ENCODE measurements at places on chromosomes 2 and 18.
A peak's percentile ranks its signal among the peaks of the same experiment; 100 is the strongest.

- DNase-seq, result no peak
These were observed 49.4 kb downstream of the PDE1A start for GRCh38 chr2:182377467-182377866.

GRCh38 chr2:119464981-119465380, 33.3 kb downstream of the TMEM37 start:
- DNase-seq, result no peak

GRCh38 chr2:22027345-22028005, 903.7 kb downstream of the TDRD15 start:
- DNase-seq, result no peak

GRCh38 chr2:66387016-66387753, 47.7 kb upstream of the MEIS1 start:
- DNase-seq, result no peak

GRCh38 chr2:239278941-239279365, 121.9 kb downstream of the HDAC4 start:
- DNase-seq, result peak; percentile 49

DNA sequence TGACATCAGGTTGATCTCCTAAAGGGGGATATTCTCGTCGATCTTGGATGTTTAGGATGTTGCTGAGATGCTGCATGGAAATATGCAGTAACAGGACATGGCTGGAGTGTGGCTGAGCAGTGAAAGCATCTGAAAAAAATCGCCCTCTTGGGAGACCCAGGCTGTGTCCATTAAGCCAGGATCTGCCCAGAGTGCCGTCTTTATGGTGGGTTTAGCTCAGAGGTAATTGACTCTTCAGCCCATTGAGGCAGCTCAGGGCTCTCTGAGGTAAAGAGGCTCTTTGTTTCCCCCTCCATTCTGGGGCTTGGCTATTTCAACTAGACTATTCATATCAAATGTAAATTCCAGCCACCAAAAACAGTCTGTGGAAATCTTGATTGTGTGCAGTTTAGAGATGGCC, 26.5 kb downstream of the OSBPL6 start:
- no peak for DNase-seq

GRCh38 chr2:190303647-190304046, 16.0 kb downstream of the HIBCH start:
- DNase-seq, result no peak

DNA sequence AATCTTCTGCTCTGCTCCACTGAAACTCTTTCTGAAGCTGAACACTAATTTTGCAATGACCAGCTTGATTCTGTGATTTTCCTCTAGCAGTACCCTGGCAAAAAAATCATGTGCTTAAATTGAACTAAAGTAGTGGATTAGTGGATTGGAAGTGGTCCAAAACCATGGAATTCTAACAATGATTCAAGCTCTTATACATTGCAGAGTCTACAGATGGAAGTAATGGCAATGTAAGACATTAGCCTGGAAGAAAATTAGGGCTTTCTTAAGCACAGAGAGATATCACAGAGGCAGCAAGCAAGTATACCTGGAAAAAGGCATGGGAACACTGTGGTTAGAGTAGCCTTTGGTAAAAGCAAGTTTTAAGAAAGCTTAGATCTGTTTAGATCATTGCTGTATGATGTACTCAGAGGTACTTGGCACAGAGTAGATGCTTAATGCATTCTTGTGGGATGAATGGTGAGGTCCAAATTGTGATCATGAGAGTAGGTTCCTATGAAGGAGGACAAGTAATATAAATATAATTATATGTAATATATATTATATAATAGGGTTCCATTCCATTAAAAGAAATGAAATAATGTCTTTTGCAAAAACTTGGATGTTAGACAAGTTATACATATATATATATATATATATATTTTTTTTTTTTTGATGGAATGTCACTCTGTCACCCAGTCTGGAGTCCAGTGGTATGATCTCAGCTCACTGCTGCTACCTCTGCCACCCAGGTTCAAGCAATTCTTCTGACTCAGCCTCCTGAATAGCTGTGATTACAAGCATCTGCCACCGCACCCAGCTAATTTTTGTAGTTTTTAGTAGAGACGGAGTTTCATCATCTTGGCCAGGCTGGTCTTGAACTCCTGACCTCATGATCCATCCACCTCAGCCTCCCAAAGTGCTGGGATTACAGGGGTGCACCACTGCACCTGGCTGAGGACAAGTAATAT, 172.2 kb upstream of the SCN7A start:
- DNase-seq, result peak; percentile 88

- no peak for DNase-seq
These were observed 56.1 kb downstream of the CIB4 start for GRCh38 chr2:26585100-26585499.

- DNase-seq, result no peak
These were observed 36.4 kb downstream of the TACR1 start for GRCh38 chr2:75162897-75163296.

DNA sequence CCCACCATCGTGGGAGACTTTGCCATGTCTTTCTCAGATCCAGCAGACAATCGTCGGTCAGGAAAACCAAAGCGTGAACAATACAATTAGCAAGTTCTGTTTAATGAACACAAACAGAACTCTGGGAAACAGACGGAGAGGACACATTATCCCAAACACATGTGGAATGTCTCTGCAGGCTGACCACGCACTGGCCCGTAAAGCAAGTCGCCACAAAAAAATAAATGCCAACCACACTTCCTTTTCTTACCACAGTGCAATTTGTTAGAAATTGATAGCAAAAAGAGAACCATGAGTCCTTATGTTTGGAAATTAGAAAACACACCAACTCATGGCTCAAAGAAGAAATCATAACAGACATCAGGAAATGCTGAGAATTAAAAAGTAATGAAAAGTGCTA, 210.9 kb downstream of the TWIST2 start:
- peak; percentile 14 for DNase-seq

DNA sequence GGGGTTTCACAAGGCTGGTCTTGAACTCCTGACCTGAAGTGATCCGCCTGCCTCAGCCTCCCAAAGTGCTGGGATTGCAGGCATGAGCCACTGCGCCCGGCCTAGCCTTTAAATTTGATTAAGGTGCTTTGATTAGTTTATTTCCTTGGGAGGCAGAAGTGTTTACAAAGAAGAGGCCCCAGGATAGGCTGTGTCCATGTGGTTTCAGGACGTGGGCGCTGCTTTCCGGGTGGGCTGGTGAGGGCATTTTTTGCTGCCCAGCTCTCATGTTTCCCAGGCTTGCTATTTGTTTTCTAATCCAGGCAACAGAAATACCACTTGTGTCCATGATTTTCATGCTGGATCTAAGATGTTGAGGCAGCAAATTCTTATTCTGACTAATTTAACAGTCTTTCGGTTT, 124.2 kb downstream of the SH3RF3 start:
- DNase-seq, result peak; percentile 14

DNA sequence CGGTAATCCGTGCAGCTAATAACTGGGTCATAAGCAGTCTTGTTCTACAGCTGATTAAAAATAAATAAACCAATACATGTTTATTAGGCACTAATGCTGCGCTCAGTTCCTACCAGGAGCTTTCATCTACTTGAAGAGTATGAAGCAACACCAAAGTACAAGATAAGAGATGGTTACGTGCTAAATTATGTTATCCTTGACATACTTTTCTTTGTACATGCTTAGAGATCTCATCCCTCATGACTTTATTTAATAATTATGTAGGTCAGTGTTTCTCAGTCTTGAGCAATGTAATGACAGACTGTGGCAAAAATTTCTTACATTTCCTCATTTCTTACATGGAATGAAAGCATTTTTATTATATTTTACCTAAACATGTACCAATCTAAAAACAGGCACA, 54.6 kb upstream of the COBLL1 start:
- no peak for DNase-seq

GRCh38 chr2:6027066-6027465, 334.9 kb downstream of the SOX11 start:
- DNase-seq, result no peak

DNA sequence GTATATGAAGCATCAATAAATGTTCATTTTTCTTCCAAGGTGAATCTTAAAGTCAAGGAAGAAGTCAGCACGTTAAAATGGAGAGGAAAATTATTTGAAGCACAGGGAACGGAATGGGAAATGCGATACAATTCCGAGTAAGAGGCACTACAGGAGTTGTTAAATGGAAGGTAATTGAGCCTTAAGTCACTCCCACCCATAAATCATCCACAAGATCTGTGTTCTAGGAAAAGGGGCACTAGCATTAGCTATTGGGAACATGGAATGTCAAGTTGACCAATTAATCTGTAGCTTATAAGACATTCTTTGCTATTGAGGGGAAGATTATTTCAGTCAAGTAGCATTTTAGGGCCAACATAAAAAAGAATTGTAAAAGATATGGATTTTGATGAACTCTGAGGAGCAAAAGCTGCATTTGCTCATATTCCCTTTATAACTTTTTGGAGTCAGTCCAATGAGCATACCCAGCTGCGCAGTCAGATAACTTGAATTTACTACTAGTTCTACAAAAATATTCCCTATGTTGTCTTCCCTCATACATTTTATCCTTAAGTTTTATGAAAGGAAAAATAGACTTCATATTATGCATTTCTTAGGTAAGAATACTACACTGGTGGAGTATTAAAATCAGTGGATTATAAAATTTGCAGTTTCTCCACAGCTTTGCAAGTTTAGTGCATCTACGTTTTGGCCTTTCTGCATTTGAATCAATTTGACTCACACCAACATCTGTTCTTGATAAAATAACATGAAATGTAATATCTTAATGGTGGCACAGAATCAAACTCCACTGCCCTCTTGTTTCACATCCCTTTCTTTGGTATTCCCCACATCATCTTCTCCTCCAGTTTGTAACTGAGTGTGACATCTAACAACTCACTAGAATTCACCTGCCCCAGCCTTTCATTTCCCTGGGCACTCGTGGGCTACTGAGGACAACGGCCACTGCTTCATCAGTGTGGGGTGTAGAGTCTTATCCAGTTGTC, 95.6 kb downstream of the SP3 start:
- no peak for DNase-seq

GRCh38 chr2:105541189-105542050, 142.6 kb upstream of the FHL2 start:
- no peak for DNase-seq

GRCh38 chr2:109057686-109058085, 68.7 kb upstream of the EDAR start:
- DNase-seq, result no peak

- DNase-seq, result peak; percentile 20
These were observed 79.4 kb upstream of the TCF7L1 start for GRCh38 chr2:85053802-85054201.

GRCh38 chr18:9965711-9966624, 52.2 kb downstream of the VAPA start:
- peak; percentile 25 for DNase-seq

DNA sequence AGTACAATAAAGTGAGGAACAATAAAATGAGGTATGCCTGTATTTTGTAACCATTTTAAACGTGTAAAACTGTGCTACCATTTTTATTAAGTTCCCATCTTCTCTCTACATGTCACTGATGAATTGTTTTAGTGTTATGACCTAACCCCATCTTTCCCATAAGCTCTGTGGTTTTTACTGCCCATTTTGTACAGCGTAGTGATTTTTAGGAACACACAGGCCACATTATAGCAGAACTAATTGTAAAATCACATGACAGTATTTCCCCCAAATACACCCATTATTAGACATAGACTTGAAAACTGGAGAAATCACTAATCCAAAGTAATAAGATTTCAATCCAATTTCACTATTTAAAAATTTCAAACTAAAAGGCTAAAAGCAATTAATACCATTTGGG, 130.7 kb downstream of the TMEM247 start:
- DNase-seq, result no peak

DNA sequence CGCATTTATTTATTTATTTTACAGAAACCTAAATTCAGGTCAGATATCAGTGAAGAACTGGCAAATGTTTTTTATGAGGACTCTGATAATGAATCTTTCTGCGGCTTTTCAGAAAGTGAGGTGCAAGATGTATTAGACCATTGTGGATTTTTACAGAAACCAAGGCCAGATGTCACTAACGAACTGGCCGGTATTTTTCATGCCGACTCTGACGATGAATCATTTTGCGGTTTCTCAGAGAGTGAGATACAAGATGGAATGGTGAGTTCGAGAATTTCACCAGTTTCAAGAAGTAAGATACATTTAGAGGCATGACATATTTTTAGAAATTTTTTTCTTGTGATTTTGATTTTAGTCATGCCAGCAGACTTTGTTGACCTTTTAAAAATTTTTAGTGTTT, 4.6 kb downstream of the CDCA7 start:
- DNase-seq, result no peak

- DNase-seq, result no peak
These were observed 15.2 kb upstream of the TMBIM1 start for GRCh38 chr2:218307415-218308090.

GRCh38 chr2:39243469-39244123, at the start of gene CDKL4:
Gene CDKL4 (minus strand): TSS chr2:39243970.
- no peak for DNase-seq

- no peak for DNase-seq
These were observed 64.3 kb downstream of the HNMT start for GRCh38 chr2:138028538-138028937.

GRCh38 chr2:200255549-200255948, 50.9 kb upstream of the SPATS2L start:
- DNase-seq, result no peak

DNA sequence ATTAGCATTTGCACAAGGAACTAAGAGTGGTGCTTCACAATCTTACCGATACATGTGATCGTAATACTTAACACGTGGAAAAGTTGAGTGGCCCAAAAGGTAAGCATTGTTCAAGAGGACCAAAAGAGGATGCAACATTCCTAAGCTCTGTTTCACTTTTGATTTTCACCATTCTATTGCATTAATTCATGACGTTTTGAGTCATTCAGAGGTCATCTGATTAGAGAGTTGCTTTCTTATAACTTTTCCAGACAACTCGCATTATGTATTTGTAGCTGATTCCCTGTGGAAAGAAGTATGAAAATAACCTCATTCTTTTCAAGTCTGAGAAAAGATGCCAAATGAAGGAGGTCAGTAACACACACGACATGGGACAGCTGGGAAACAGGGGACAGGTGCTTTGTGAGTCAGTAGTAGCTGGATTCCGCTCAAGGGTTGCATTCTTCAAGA, 344.4 kb downstream of the RND3 start:
- DNase-seq, result peak; percentile 58

GRCh38 chr18:31041271-31042083, 1.1 kb downstream of the DSC3 start:
- peak; percentile 31 for DNase-seq

GRCh38 chr2:42332575-42332974, 28.4 kb downstream of the COX7A2L start:
- DNase-seq, result no peak

DNA sequence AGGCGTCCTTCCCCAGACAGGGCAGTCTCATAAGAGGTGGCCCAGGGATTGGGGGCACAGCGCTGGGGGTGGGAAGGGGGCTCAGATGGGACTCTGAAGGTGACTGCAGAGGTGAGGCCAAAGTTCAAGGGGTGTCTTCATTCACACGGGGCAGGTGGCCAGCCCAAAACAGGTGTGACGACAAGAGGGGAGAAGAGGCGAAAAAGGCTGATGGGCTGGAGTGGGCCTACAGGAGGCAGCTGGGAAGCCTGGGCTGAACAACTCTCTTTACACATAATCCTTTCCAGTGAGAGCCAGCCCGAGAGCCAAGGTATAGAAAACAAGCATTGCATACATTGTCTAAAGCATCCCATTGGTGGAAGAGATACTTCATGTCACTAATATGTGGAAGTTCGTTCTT, 130.9 kb upstream of the ASB18 start:
- DNase-seq, result no peak

- peak; percentile 28 for DNase-seq
These were observed 61.4 kb upstream of the MSTN start for GRCh38 chr2:190123956-190124355.

- DNase-seq, result peak; percentile 44
These were observed 9.4 kb downstream of the KHK start for GRCh38 chr2:27095745-27096651.

- DNase-seq, result no peak
These were observed 78.2 kb downstream of the AFF3 start for GRCh38 chr2:100064165-100064564.
